Stomach (tissue), 19 donors: ENCODE measurements at places on chromosomes 2 and 18.
A peak's percentile ranks its signal among the peaks of the same experiment; 100 is the strongest.

- peak; percentile 57 for DNase-seq
Measured at GRCh38 chr2:98771721-98772524, 41.0 kb upstream of the MGAT4A start.

GRCh38 chr18:6561420-6561861 lies 146.7 kb upstream of the L3MBTL4 start:
- peak; percentile 80 for DNase-seq

- no peak for DNase-seq
Measured at GRCh38 chr2:38152035-38152434, 76.1 kb upstream of the CYP1B1 start.

DNA sequence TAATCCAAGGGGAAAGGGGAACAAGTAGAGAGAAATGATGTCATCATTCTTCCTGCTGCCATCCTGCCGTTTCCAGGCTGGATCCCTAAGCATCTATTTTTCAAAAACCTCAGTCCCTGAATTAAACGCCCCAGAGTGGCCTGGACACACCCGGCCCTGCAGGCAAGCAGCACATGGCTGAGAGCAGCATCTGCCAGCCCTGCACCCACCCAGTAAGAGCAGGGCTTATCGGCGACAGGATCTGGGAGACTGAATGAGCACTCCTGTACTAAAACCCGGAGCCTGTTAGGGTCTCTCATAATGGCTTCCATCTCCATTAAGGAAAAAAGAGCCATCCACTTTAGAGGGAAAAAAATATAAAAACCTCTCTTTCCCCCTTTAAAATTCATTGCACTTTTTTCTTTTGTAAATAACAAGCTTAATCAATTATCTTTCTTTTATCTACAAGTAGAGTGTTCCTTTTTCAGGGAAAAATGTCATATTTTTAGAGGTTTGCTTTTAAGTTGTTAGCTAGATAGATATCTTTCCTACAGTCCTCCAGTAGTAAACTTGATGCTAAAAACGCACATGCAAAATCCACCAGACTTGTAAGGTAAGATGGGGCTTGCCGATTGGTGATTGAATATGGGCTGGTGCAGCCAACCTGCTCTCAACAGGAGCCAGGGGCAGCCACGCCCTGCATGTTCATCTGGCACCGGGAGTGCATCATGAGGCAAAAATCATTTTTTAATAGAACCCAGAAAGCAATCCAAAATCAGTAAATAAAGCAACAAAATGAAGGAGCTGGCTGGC lies 457.8 kb downstream of the EIPR1 start:
- no peak for DNase-seq

- no peak for DNase-seq
Measured at GRCh38 chr2:31235504-31235902, 1.6 kb downstream of the EHD3 start.
